ENCODE measurements at places on chromosomes 2 and 18.
A peak's percentile ranks its signal among the peaks of the same experiment; 100 is the strongest.

DNA sequence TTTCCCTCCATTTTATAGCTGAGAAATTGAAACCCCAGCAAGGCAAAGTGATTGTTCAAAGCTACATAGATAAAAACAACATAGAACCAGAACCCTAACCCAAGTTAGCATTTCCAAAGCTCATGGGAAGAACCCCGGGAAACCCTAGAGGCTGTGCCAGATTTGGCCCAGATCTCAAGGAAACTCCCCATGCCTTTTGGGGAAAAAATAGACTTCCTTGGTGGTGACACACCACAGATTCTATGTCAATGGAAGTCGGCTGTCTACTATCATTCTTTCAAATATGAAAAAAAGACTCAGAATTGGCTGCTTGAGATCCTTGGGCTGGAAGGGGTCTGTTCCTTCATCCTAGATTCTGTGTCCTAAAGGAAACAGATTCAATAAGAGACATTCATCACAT lies 8.4 kb downstream of the COL6A3 start:
- DNase-seq: no peak

- no peak for DNase-seq
Observed at GRCh38 chr2:127086990-127087790, 19.8 kb downstream of the BIN1 start.

- DNase-seq: no peak
Observed at GRCh38 chr18:13587937-13588336, 138.4 kb downstream of the FAM210A start.

DNA sequence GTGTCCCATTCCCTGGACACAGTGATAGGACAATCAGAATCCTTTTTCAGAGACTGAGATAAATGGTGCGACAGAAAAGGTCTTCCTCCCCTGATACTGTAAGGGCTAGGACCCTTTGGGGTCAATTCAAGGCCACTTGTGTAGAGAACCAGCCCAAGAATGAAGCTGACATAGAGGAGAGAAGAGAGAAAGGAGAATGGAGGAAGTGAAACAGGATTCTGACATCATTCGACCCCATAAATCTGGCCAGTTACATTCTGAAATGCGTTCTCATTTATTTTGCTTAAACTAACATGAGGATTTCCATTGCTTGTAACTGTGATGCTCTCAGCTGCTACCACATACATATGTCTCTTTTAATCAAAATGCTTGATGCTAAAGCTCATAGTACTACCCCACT lies 148.1 kb downstream of the TMEM163 start:
- no peak for DNase-seq

DNA sequence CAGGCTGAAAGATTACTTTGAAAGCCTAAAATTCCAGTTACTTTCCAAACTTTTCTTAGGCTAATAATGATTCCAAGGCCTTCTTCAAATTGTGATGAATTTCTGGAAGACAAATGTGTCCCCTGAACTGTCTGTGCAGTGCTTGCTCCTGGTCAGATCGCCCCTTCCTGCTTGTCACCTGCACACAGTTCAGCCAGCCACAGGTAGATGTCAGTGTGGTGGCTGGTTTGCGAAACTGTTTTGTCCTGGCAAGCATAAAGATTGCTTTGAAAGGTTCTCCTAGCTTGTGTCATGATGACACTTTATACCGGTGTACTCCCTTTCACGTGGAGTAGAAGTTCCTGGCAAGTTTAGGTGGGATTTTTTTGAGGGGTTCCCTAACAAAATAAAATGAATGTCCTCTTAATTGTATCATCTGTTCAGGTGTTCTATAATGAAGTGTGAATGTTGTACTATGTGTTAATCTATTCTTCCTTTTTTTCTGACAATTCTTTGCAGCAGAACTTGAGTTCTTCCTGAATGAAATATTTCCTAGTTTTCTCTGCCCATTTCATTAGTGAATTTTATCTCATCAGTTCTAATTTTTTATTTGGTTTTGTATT lies 298.8 kb downstream of the ZNF407 start:
- DNase-seq: peak; percentile 12

DNA sequence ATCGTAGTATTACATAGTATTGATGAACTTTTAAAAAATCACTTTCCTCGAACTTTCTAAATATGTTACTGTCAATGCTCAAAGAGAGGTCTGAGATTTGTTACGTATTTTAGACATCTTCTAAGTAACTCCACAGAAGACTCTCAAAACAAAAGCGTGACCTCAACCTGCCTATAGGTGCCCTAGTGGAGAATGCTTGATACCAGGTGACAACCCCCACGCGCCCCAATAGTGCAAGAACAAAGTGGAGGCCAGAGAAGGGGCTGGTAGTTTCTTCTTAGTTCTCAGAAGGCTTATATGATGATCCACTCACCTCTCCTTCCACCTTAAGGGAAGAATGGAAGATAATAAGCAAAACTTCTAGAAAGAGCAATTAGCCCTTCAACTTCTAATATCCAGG lies 102.6 kb downstream of the ANKRD44 start:
- no peak for DNase-seq

DNA sequence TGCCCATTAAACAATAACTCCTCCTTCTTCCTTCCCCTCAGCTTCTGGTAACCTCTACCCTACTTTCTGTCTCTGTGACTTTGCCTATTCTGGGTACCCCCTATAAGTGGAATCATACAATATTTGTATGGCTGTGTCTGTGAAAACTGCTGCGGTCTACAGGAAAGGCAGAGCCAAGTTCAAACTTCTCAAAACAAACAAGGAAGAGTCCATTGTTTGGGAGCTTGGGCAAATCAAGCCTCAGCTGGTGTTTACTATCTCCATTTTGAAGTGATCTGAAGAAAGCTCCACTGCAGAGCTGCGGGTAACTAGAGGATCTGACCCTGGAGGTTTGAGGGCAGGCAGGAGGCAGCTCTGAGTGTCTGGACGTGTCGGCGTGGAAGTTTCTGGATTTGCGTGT lies 48.6 kb upstream of the DAPL1 start:
- no peak for DNase-seq

DNA sequence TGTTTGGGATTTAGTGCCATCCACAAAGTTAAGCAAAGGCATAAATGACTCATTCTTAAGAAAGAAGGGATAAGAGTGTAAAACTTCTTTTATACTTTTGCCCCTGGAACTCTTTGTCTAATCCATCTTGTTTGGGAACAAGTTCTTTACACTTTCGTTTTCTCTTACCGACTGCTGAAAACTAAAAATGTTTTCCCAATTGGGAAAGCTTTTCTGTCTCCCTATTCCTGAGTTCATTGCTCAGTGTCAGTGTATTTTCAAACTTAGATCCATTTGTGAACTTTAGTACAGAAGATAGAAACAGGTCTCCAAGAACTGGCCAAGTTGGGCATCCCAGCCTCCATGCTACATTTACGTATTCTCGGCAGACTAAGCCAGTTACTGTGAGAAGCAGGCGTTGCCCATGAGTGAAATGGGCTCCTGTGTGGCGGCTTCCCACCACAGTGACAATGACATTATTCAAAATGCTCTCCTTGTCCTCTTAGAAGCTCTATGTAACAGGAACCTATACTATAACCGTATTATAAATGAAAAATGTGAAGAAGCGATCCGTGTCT lies 51.7 kb downstream of the TGOLN2 start:
- no peak for DNase-seq

- no peak for DNase-seq
Observed at GRCh38 chr2:100856732-100857131, 36.8 kb downstream of the NPAS2 start.

DNA sequence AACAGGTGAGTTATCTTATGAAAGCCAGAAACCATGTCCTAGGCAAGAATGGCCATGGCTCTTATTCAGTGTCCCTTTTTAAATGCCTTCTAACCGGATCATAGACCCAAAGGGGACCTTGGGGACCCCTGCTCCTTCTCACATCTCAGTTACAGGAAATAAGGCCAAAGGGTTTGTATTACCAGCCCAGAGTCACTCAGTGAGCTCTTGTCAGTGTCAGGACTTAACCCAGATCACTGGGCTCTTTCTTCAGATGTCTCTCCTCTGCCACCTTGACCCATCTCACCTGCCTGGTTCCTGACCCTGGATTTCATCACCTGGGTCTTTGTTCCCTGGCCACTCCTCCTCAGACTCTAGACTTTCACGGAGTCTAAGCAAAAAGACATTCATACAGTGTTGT lies 556.7 kb downstream of the CMPK2 start:
- DNase-seq: no peak

DNA sequence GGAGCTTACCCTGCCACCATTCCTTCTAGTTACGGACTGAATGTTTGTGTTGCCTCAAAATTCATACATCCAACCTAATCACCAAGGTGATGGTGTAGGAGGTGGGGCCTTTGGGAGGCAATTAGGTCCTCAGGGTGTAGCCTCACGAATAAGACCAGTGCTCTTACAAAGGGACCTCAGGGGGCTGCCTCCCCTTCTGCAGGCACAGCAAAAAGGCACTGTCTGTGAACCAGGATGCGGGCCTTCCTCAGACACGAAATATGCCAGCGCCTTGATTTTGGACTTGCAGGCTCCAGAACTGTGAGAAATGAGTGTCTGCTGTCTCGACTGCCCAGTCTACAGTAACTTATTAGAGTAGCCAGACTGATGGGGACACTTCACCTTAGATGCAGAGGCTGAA lies 150.4 kb upstream of the HDAC4 start:
- no peak for DNase-seq

DNA sequence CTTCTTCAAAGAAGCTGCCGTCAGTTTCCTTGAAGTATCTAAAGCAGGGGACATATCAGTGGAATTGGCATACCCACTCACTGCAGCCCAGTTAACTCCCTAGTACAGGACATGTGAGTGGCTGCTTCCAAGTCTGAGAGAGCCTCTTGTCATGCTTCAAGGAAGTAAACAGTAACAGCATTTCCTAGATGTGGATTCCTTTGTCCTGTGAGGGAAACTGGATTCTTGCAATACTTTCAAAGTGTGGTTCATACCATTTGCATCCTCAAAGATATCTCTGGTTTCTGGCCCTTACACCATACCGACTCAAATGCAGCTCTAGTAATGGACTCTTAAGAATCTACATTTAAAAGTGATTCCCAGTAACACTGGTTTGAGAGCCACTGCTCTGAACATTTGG lies 87.2 kb downstream of the ESCO1 start:
- no peak for DNase-seq

DNA sequence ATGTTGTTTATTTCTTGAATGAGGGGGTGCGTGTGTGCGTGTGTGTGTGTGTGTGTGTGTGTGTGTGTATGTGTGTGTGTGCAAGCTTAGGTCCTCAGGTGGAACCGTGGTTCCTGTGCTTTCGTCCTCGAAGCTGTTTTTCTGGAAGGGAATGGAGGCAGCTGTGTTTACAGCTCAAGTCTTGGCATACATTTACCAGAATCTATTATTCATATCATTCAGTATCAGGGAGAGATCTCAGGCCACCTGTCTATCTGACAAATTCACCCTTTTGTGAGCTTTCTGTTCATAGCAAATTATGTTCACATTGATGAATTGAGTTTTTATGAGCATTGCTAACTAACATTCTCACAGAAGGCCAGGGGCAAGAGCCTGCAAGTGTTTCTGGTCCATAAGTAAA lies 550.4 kb downstream of the ARHGAP15 start:
- no peak for DNase-seq

- DNase-seq: no peak
Observed at GRCh38 chr18:79884963-79885728, 66.3 kb downstream of the SLC66A2 start.

- DNase-seq: no peak
Observed at GRCh38 chr2:160492401-160493226, 993 bp downstream of the RBMS1 start.

GRCh38 chr2:60230596-60230995 lies 322.9 kb downstream of the BCL11A start:
- no peak for DNase-seq

- DNase-seq: no peak
Observed at GRCh38 chr18:58661423-58661822, 9.8 kb upstream of the MALT1 start.

- no peak for DNase-seq
Observed at GRCh38 chr18:42641996-42642395, 473.5 kb downstream of the RIT2 start.

DNA sequence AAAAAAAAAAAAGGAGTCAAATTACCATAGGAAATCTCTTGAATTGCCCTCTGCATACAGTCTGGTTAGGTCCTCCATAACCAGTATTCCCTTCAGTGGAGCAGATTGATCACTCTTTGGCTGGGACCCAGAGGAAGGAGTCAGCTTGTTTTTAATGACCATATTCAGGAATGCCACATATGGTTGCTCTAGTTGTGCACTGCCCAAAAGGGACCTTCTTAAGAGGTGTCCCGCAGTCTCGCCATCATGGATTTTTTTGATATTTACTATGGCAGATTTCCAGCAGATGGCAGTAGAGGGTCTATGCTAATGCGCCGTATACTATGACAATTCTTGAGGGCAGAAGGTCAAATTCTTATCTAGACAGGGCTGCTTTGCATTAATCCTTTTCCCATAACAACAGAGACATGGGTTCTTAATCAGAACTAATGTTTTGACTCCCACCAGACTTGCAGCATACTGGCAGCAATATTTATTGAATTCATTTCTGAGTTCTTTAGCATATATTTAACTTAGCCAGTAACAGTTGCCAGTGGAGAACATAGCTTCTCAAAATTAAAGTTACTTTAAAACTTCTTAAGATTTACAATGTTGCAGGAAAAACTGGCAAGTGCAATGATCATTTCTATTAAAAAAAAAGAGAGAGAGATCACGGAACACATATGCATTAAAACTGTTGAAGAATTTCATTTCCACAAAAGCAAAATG lies 31.8 kb upstream of the INPP4A start:
- peak; percentile 11 for DNase-seq

GRCh38 chr18:62486290-62486964 lies 36.4 kb upstream of the ZCCHC2 start:
- DNase-seq: no peak

GRCh38 chr2:147182260-147182659 lies 662.6 kb upstream of the ACVR2A start:
- no peak for DNase-seq

- no peak for DNase-seq
Observed at GRCh38 chr2:9914384-9915065, 37.0 kb upstream of the GRHL1 start.

- DNase-seq: no peak
Observed at GRCh38 chr2:221969087-221969829, 329.5 kb downstream of the PAX3 start.

DNA sequence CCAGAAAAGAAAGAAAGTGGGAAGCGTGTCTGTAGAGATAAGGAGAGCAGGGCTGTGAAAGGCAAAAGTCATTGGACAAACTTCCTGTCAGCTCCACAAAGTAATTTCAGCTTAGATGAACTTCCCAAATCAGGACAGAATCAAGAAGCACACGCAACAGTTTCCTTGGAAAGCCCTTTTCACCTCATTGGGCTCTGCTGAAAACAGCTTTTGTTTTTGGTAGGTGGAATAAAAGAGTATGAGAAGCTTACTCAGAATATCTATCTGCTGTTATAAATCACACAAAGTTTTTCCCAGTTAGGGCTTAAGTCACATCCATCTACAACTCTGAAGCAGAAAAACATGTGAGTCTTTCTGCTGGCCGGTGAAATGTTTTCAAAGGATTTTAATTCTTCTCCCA lies 42.4 kb upstream of the EFEMP1 start:
- DNase-seq: no peak

- no peak for DNase-seq
Observed at GRCh38 chr2:169868951-169869350, 41.7 kb downstream of the UBR3 start.

GRCh38 chr2:18701546-18701945 lies 112.2 kb upstream of the NT5C1B start:
- no peak for DNase-seq
